ENCODE measurements at places on chromosomes 6 and 20. TPM values are rescaled to one million over a fixed set of nuclear protein-coding genes. Genes with fewer than 3 reads are reported as not detected.

LRRN4 gene
- not detected for total RNA-seq

DNA sequence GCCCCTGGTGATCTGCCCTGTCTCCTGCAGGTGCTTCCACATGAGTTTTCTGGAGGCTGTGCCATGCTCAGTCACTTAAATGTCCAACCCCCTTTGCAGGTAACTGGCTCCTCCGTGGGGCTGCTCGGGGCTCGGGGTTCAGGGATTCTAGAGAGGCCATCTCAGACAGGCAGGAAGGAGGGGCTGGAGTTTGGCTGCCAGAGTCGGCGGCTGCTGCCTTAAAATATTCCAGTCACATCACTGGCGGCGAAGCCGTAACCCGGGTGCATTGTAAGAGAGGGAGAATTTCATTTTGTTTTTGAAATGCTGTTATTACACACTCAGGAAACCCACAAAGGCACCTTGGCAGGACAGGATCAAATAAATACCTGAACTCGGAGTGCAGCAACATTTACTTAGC lies 212.9 kb upstream of the PMEPA1 start:
- H3K4me3 ChIP-seq = no peak overlapping the region
- no peak for DNase-seq
- peaks cover 19% of the 10 kb centered on the region for H3K4me1 ChIP-seq
- H3K27me3 ChIP-seq = peaks cover 2% of the 10 kb centered on the region

RIMS4 gene
- 96.1 TPM for total RNA-seq

GRCh38 chr6:49890988-49891387 lies 24.7 kb upstream of the CRISP1 start:
- peaks cover 7% of the 10 kb centered on the region for H3K36me3 ChIP-seq
- DNase-seq = no peak
- H3K4me3 ChIP-seq = no peak overlapping the region
- no peak overlapping the region for H3K27ac ChIP-seq
- H3K4me1 ChIP-seq = no peaks in the 10 kb centered on the region

DNA sequence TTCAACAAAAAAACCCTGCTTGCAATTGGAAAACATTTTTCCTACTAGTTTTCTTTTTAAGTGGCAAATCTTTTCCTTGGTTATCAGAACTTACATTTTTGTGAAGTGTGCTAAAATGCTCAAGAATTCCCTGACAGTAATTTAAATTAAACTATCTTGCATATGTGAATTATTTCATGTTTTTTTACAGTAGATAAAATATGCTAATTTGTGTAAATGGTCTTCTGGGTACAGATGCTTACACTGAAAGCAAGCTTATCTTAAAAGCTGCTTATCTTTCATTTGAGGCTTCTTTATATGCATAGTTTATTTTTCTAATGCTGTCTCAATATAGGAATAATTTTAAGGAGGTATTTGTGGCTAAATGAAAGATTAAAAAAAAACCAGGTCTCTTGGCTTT lies 403.0 kb upstream of the FLRT3 start:
- H3K27me3 ChIP-seq = peaks cover 3% of the 10 kb centered on the region
- no peak overlapping the region for H3K4me3 ChIP-seq
- H3K4me1 ChIP-seq = no peaks in the 10 kb centered on the region
- H3K27ac ChIP-seq = no peak overlapping the region
- H3K36me3 ChIP-seq = no peaks in the 10 kb centered on the region
- DNase-seq = no peak

- no peaks in the 10 kb centered on the region for H3K36me3 ChIP-seq
- no peak overlapping the region for H3K4me3 ChIP-seq
Measured at GRCh38 chr6:36114798-36115408, 15.4 kb upstream of the MAPK13 start.

- H3K36me3 ChIP-seq = no peaks in the 10 kb centered on the region
- H3K4me3 ChIP-seq = no peak overlapping the region
- no peak overlapping the region for H3K27ac ChIP-seq
- no peaks in the 10 kb centered on the region for H3K27me3 ChIP-seq
- peaks cover 14% of the 10 kb centered on the region for H3K4me1 ChIP-seq
- DNase-seq = no peak
Measured at GRCh38 chr6:166673309-166673708, 46.3 kb upstream of the RPS6KA2 start.

DNA sequence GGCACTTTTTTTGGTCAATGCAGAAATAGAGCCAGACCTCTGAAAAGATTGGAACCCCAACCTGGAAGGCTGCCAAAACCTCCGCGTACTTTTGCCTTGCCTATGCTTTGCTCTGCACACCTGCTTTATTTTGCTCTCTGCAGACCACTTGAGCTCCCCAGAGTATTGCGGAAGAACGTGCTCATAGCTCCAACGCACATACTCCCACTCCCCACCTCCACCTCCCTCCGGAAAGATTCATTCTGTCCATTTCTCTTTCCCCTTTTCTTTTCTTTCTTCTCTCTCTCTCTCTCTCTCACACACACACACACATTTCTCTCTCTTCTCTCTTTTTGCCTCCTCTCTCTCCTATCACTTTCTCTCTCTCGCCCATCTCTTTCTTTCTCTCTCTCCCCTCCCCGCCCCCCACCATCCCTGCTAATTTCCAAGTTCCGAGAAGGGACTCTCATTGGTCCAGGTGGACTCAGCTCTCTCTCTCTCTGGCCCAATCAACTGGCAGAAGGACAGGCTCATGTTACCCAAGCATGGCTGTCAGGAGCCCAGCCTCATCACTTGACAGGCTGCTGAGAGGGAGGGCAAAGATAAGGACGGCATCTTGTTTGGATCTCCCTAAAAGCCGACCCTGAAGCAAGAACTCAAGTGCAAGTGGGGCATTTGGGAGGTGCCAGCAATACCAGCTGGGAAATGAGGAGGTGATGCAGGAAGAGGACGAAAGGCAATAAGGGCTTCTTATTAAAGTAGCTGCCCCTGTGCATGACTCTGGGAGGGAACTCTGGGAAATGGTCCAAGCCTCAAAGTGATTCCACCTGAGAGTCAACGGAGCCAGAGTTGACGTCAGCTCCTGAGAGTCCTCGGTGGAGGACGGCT lies 246.1 kb downstream of the LY86 start:
- peaks cover 4% of the 10 kb centered on the region for H3K4me1 ChIP-seq
- H3K27ac ChIP-seq = no peak overlapping the region
- no peaks in the 10 kb centered on the region for H3K36me3 ChIP-seq

Measured in glutamatergic neuron (in vitro differentiated cells).